ENCODE measurements at places on chromosomes 2 and 18. TPM values are rescaled to one million over a fixed set of nuclear protein-coding genes. Genes with fewer than 3 reads are reported as not detected.

Gene NT5DC4
- not detected for total RNA-seq

Gene SNED1
- 6.5 TPM for total RNA-seq

DNA sequence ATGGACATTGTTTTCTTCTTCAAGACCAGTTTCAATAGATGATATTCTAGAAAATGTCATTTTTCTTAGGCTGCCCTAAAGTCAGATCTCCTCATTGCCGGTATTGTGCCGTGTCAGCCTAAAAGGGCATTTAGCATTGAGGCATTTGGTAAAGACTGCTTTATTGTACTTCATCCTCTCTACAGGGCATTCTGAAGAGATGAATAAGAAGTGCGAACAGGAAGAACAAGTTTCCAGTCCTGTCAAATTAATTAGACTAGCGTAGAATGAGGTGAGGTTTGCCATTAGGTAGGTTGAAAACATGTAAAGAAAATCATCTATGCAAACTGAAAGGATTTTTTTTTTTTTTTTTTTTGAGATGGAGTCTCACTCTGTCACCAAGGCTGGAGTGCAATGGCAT, 60.6 kb downstream of the ETAA1 start:
- no peak for DNase-seq

- no peak for DNase-seq
These were observed 323.4 kb upstream of the THUMPD2 start for GRCh38 chr2:40102447-40102846.

GRCh38 chr18:10202845-10203321, 251.6 kb upstream of the APCDD1 start:
- DNase-seq, result no peak

DNA sequence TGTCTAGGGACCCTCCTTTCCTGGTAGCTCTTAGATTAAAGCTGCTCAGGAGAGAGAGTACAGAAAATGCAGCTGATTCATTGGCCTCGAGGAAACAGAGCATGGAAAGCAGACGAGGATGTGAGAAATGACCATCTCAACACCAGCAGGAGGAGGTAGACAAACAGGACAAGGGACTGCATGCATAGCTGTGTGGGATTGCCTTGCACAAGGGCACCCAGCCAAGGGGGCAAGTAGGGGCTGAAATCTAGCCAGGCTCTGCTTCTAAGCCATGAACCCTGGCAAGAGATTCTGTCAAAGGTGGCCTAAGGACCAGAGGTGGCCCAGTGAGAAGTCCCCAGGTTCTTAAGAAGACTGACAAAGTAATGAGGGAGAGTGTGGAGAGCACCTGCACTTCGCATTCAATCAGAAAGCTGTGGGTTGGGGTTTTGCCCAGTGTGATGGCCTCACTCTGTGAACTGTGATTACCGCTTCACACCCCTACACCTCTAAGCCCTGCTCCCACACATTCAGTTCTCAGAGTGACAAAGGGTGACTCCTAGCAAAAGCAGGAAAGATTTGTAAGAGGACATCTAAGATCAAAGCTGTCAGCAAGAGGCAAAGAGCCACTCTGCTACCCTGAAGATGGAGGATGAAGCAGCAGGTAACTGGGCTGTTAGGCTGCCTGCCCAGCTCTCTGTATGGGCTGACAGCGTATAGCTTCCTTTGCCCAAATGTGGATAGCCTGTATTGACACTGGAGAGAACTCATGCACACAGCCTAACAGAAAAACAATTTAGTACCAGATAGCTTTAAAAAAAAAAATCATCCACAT, 151.3 kb upstream of the PELI1 start:
- no peak for DNase-seq
